ENCODE measurements at places on chromosomes 13 and 19. TPM values are rescaled to one million over a fixed set of nuclear protein-coding genes. Genes with fewer than 3 reads are reported as not detected.

The KCNN4 gene
- total RNA-seq: 97.6 TPM

The CCDC106 gene
- total RNA-seq: 2.0 TPM

The CEACAM16 gene
- total RNA-seq: not detected

- no peak overlapping the region for H3K27ac ChIP-seq
- no peaks in the 10 kb centered on the region for H3K4me1 ChIP-seq
- no peaks in the 10 kb centered on the region for H3K27me3 ChIP-seq
- DNase-seq: no peak
Measured at GRCh38 chr13:111913761-111914140, 153.2 kb upstream of the SOX1 start.

DNA sequence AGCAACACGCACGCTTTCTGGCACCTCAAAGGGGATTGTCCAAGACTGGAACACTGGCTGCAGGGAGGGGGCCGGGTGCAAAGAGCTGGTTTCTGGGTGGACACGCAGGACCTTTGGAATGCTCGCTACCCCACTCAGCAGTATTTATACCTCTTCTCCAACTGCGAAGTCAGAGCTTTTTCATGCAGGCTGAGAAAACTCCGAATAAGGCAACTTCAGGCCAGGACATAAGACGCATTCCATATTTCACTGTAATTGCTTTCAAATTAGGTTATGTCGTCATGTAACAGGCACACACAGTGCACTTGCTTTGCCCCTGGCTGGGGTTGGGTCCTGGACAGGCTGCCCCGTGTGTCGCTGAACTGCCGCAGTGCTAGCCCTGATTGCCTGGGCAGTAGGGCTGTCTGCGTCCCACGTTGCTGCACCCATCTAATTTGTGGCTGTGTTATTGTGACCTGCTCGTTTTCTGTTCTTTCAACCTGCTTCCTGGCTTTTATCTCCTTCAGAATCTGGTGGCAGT is 44.5 kb downstream of the ACTN4 start:
- H3K4me3 ChIP-seq: no peak overlapping the region

DNA sequence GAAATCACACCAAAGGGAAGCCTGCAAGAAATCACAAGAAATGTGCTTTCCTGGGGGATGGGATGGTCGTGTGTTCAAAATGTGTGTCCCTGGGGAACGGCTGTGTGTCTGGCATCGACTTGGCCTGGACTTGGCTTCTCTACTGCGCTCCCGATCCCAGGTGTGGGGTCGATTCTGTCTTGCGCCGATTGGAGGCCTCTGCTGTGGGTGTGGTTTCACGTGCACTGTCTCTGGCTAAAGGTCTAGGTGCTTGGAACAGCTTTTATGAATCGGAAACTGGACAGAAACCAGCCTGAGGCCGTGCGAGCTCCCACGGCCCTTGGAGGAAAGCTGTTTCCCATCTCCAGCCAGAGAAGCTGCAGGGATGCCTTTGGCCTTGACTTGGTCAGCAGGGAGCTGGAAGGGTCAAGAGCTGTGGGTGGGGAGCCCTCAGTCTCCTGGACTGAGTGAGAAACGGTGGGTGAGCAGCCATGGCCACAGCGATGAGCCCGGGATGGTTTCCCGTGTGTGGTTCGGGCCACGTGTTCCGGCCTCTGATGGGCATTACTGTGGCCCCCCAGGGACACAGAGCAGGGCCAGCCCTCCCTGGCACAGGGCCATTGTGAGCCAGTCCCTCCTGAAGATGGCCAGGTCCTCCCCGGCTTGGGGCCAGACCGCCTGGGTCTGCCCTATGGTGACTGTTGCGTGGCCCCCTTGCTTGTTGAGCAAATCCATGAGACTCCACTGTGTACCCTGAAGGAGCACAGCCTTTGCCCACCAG is 29.7 kb downstream of the MCF2L start:
- H3K36me3 ChIP-seq: no peaks in the 10 kb centered on the region
- no peak overlapping the region for H3K4me3 ChIP-seq
- H3K27me3 ChIP-seq: no peaks in the 10 kb centered on the region
- H3K4me1 ChIP-seq: no peaks in the 10 kb centered on the region
- H3K27ac ChIP-seq: no peak overlapping the region

DNA sequence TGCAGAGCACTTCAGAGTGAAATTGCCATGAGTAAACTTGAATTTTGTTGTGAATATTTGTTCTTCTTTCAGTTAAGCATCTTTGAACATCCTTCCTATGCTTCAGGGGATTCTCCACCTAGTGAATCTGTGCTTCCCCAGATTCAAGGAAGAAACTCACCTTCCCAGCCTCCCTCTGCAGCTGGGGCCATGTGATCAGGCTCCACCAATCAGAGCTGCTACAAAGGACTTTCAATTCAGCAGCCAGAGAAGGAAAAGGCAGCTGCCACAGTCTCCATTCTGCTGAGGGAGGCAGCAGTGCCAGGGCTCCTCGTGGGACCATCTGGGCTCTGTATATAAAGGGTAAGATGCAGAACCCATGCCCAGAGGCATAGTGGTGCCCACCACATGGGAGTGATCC is 89.7 kb upstream of the SIAH3 start:
- no peaks in the 10 kb centered on the region for H3K36me3 ChIP-seq
- no peak for DNase-seq
- no peaks in the 10 kb centered on the region for H3K4me1 ChIP-seq
- no peaks in the 10 kb centered on the region for H3K27me3 ChIP-seq
- H3K27ac ChIP-seq: no peak overlapping the region
- no peak overlapping the region for H3K4me3 ChIP-seq

DNA sequence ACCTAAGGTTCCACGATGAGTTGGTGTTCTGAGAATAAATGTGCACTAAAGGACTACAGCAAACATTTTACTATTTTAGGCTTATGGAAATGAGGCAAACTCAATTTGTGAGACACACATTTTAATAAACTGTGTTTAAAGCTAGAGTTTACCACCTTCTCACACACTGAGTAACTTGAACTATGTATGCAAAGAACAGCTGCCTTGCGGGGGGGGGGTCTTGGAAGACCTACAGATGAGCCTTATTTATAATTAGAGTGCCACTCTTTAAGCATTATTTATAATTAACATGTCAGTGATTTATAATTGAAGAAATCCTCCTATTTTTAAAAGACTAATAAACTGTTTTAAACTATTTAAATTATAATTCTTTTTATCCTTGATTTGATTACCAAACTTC is 300.4 kb downstream of the DLEU7 start:
- H3K4me1 ChIP-seq: no peaks in the 10 kb centered on the region
- no peak for DNase-seq
- no peak overlapping the region for H3K4me3 ChIP-seq
- H3K27me3 ChIP-seq: no peaks in the 10 kb centered on the region

Measured in CD8-positive, alpha-beta memory T cell (primary cell).